ENCODE measurements at places on chromosomes 7 and 10.
A peak's percentile ranks its signal among the peaks of the same experiment; 100 is the strongest.

- DNase-seq: no peak
Observed at GRCh38 chr7:7416031-7416858, 119.4 kb downstream of the COL28A1 start.

- DNase-seq: peak; percentile 25
Observed at GRCh38 chr10:42754155-42755027, 28.2 kb upstream of the BMS1 start.

DNA sequence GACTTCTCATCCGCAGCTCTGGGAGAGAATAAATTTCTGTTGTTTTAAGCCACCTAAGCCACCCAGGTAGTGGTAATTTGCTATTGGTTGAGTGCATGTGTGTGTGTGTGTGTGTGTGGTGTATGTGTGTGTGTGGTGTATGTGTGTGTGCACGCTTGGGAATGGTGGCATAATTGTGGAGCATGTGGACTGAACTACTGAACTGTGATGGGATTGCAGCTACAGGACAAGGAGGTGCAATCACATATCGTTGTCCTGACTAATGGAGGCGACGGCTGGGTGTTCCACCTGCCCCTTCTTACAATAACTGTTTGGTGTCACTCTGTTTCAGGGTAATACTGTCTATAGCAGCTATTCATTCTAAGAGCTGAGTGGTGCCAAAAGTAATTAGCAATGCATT lies 448.7 kb upstream of the PFKP start:
- DNase-seq: no peak

- DNase-seq: peak; percentile 19
Observed at GRCh38 chr7:135317676-135318325, 84.2 kb downstream of the STRA8 start.

- peak; percentile 21 for DNase-seq
Observed at GRCh38 chr7:28708033-28708951, 249.8 kb downstream of the TRIL start.

DNA sequence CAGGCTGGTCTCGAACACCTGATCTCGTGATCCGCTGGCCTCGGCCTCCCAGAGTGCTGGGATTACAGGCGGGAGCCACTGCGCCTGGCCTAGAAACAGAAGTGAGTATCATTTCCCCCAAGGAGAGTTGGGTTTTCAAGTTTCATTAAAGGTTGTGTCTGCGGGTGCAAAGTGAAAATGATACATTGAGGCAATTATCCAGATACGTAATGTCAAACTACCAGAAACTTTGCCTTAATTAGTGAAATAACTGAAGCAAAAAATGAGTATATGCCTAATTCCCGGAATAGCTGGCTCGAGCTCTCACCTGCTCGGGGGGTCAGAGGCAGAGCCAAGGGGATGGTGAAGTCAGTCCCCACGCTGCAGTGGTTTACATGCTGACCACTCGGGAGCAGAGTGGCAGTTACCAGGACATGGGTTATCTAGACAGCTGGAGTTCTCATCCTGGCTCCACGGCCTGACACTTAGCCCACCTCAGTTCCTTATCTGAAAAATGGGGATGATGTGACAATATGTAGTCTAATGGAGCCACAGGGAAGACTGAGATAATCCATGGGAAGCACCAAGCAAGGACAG lies 25.5 kb downstream of the CHST15 start:
- no peak for DNase-seq

DNA sequence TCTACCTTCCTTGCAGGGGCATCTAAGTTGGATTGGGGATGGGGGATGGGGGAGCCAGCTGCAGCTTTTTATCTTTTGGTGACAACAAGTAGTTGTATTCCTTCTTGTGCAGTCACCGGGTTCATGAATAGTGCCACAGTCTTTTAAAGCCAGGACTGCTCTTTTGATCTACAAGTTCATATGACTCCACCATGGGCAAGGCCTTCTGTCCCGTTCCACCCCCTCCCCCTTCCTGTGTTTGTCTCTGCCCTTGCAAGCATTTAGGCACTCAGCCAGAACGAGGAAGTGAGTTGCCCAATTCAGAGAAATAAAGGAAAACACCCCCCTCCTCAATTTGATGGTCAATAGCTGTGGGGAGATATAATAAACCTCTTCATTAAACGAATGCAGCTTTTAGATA lies 44.8 kb upstream of the EGR2 start:
- DNase-seq: peak; percentile 61

DNA sequence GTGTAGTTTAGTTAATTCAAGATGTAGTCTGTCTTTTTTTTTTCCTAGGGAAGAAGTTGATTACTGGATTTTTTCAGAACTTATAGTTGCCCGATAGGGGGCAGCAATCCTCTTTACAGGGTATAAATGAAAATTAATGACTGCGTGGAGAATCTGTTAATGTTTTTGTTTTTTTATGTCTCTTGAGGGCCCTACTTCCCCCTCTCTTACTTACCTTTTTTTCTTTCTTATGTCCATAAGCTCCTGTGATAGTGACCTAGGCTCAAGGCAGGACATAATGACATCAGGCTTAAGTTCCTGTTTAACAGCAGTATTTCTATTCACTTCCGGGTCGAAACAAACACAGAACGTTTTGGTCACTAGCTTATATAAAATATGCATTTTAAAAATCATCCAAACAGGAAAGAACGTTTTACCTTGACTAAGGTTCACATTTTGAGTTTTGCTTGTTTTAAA lies 18.8 kb downstream of the CDC123 start:
- DNase-seq: peak; percentile 74

DNA sequence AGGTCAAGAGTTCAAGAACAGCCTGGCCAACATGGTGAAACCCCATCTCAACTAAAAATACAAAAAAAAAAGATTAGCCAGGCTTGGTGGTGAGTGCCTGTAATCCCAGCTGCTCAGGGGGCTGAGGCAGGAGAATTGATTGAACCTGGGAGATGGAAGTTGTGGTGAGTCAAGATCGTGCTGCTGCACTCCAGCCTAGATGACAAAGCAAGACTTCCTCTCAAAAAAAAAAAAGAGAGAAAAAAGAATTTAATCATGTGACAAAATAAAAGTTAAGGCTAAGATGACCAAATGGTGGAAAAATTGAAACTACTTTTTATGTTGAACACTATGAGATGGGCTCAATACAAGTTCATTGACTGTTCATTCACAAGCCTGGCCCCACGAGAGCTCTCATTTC lies 141.1 kb upstream of the WDR11 start:
- no peak for DNase-seq

GRCh38 chr7:93941945-93942344 lies 20.4 kb downstream of the GNG11 start:
- DNase-seq: peak; percentile 36

GRCh38 chr10:22570733-22571430 lies 143.5 kb downstream of the PIP4K2A start:
- no peak for DNase-seq

- DNase-seq: no peak
Observed at GRCh38 chr7:121924269-121925186, 51.6 kb downstream of the PTPRZ1 start.

DNA sequence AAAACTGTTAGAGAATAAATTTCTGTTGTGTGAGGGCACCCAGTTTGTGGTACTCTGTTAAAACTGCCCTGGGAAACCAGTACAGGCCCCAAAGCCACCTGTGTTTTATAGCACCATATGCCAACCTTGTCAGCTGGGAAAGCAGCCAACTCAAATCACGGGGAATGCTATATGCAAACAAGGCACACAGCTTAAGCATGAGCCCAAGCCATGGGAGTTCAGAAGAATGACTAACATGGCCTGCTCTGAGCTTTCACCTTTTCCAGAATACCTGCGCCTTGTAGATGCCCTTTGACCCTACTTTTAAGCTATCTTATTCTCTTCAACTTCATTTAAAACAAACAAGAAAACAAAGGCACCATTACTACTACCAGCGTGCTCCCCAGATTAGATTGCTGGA lies 5.5 kb upstream of the SLC25A13 start:
- DNase-seq: no peak

- DNase-seq: peak; percentile 54
Observed at GRCh38 chr7:111953611-111954010, 252.6 kb downstream of the DOCK4 start.

All from cardiac fibroblast (primary cell).